ENCODE measurements at places on chromosomes 6 and 20.

DNA sequence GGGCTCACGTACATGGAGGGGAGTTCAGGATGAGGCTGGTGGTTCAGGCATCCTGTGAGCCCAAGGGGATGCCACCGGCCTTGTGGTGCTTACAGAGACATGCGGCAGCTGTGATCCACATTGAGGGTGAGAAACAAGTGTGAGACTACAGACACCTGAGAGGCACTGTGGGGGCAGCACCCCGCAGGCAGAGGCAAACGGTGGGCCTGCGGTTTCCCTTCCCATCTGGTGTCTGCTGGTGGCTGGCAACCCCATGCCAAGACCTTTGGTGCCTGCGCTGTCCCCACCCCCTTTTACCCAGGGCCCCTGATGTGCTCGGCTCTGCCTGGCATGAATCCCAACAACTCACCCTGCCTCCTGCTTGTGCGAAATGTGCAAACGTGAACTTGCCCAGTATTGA lies 42.0 kb downstream of the ERMARD start:
- DNase-seq = no peak

DNA sequence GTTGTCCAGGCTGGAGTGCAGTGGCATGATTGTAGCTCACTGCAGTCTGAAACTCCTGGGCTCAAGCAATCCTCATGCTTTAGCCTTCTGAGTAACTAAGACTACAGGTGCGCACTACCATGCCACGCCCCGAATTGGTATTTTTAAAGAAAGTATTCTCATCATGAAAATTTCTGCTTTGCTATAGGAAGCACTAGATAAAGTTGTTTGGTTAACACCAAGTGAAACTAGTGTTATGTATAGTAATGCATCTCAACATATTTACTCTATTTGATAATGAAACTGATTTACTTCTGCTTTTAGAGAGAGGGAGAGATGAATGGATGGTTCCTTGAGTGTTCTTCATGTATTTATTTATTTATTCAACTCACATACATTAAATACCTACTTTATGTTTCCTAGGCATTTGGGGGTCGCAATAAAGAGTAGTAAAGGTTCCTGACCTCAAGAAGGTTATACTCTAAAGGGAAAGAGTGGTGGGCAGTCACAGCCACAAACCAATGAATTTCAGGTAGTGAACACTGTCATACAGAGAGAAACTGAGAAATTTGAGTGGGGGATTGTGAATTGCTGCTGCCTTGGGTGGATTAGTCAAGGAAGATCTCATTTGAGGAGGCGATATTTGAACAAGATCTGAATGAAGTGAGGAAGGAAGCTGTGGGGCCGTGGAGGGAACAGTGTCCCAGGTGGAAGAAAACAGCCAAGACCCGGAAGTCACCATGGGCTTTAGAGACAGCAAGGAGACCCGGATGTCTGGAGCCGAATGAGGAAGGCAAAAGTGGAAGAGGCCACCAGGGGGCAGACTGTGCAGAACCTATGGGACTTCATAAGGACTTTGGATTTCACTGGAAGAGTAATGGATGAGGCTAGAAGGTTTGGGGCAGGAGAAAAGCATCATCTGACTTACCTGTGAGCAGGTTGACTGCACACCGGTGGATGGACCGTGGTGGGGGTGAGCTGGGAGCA lies 185.6 kb downstream of the TSHZ2 start:
- peak; percentile 55 for DNase-seq

- peak; percentile 79 for DNase-seq
These were observed 1.9 kb upstream of the AP5S1 start for GRCh38 chr20:3818155-3819151.

- DNase-seq = no peak
These were observed 577.1 kb downstream of the DOK5 start for GRCh38 chr20:55052459-55052858.

DNA sequence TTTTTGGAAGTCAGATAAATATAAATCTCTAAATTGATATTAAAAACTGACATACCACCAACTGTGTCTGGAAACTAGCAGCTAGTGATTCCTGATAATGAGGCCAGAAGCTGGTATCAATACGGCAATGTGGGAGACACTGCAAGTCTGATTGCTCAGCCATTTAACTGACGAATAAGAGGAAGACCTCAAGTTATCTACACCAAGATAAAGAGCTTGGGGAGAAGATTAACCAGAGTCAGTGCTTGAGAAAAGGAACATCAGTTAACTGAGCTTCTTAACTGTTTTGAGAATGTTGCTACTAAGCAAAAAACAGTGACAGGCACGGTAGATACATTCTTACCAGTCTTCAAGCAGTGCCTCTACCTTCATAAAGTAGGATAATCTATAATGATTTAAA lies 140.4 kb upstream of the TENT5A start:
- no peak for DNase-seq

GRCh38 chr20:51480507-51481270 lies 61.8 kb downstream of the NFATC2 start:
- DNase-seq = no peak

- no peak for DNase-seq
These were observed 18.8 kb downstream of the MAP3K5 start for GRCh38 chr6:136773473-136773796.

DNA sequence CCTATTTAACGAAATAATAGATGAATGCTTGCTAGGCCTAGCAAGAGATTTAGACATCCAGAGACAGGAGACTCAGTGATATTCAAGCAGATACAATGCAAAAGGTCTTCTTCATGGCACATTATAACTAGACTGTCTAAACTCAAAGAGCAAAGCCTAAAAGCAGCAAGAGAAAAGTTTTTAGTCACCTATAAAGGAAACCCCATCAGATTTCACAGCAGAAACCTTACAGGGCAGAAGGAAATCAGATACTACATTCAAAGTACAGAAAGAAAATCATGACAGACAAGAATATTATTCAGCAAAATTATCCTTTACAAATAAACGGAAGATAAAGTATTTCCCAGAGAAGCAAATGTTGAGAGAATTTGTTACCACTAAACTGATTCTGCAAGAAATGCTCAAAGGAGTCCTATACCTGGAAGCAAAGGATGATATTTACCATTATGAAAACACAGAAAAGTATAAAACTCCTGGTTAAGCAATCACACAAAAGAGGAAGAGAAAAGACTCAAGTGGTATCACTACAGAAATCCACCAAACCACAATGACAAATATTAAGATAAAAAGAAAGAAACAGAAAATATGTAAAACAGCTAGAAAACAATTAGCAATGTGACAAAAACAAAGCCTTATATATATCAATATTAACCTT lies 333.7 kb downstream of the MEI4 start:
- DNase-seq = no peak

DNA sequence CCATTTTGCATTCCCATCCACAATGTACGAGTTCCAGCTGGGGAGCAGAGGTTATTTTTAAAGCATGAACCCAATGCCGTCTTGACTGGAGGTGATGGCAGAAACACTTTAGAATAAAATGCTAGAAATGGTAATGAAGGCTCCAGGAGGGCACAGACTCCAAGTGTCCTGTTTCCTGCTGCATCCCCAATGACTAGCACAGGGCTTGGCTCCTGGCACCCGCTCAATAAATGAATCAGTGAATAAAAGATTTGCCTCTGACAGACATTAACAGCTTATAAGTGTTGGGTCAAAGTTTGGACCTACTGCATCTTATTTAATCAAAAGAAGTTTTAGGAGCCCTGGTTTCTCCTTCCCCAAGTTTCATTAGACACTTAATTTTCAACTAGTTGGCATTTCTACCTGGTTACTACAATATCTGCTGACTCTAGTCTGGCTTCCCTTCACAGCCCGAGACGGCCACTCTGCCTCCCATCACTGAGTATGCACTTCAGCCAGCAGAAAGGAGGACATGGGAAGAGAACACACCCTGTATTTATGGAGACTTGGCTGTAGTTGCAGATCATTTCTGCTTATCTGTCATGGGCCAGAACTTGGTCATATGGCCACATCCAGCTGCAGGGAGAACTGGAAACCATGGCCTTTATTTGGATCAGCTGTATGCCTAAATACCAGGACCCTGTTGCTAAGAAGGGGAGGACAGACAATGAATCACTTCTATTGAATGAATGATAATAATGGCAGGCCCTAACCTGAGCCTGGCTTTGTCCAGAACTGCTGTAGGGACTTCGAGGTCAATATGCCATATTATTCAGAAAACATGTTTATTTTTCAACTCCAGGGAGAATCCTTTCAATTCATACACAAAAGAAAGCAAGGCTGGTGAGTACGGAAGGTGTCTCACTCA lies 63.1 kb downstream of the TTI1 start:
- no peak for DNase-seq

DNA sequence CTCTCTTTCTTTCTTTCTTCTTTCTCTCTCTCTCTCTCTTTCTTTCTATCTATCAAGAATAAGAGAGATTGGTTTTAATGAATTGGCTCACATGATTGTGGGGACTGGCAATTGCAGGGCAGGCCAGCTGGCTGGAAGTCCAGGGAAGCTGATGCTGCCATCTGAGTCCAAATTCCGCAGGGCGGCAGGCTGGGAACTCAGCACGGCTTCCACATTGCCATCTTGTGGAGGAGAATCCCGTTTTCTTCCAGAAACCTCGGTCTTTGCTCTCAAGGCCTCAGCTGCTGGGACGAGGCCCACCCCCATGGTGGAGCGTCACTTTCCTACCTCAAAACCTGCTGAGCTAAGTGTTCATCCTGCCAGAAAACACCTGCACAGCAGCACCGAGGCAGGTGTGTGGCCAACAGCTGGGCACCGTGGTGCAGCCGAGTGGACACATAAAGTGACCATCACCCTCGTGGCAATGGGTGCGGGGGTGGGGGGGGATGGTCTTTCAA lies 58.8 kb upstream of the SLCO4A1 start:
- no peak for DNase-seq

- DNase-seq = no peak
These were observed 41.0 kb downstream of the ERMARD start for GRCh38 chr6:169792306-169793015.

GRCh38 chr6:3835055-3835731 lies 14.0 kb upstream of the FAM50B start:
- DNase-seq = peak; percentile 59

DNA sequence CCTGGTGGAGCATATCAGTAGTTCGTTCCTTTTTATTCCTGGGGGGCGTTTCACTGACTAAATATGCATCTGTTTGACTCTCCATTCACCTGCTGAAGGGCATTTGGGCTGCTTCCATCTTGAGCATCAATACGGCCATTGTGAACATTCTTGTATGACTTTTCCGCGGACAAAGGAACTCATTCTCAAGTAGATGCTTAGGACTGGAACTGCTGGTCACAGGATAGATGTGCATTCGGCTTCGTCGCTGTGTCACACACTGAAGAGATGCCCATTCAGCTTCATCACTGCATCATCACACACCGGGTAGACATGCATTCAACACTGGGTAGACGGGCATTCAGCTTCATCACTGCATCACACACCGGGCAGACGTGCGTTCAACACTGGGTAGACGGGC lies 95.3 kb downstream of the TAF4 start:
- DNase-seq = no peak

DNA sequence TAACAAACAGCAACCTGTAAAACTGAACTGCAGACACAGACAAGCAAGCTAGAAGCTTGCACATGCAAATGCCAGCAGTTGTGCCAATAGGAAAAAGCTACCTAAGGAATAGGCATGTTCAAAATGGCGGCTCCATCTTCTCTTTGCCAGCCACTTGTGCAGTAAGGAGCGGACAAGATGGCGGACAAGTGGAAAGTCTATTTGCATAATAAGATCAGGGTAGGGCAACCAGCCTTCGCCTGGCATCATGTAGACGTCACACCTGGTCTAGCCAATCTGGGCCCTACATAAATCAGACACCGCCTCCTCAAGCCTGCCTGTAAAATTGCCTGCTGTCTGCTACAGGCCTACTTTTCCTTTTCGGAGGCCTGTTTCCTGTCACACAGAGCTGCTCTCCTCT lies 18.0 kb downstream of the C6orf52 start:
- no peak for DNase-seq

- DNase-seq = no peak
These were observed 268.5 kb upstream of the EXOC2 start for GRCh38 chr6:961407-961960.

DNA sequence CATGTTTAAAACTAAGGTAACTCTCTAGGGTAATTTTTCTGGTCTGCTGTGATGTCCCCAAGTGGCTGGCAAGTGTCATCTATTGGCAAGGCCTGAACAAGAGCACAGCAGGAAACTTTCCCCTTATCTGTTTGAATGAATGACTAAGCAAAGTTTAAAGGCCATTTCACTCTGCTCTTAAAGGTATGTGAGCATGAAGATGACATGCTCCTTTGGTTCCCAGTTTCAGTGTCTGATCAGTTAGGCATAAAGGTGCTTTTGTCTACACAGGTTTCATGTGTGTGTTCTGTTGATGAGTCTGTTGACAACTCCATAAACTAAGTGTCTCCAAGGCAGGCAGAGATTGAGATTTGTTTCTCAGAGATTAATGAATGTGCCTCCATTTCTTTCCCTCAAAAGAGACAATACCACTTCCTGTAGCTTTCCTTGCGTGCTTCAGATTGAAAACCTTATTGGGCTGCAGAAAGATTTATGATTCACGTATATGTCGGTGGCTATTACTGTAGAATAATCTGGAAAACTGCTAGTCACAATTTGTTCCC lies 83.9 kb downstream of the MAP3K7 start:
- DNase-seq = peak; percentile 20

DNA sequence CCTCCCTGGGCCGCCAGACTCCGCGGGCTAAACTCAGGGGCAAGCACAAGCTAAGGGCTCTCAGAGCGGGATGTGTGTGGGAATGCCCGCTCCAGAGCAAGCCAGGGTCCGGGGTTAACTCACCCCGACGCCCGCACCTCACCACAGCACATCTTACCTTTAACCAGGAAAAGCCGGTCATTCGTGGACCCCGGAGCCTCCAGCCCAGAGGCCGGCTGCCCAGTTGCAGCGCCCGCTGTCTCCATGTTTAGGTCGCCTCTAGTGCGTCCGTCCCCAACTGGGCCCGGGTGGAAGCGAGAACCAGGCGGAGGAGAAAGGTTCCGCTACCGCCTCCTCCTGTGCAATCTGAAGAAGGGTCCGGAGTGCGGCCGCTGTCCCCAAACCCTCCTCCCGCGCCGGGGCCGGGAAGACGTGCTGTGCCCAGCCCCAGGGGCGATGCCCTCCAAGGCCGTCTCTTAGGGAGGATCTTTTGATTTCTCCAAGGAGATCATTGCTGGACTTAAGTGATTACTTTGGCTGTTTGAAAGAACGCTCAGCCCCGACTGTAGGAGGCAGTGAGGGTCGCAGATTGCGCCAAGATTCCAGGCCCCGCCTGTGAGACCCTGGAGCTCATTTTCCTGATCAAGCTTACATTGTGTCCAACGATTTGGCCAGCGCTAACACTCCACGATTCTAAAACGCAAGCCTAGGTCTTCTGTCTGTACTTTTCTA lies at the start of gene TMEM242:
Gene TMEM242 (minus strand): TSS at position 265 of the 711 bp plus-strand sequence. CDS start 20 bp downstream, at position 245.
- peak; percentile 96 for DNase-seq

- DNase-seq = no peak
These were observed 3.7 kb upstream of the ZNF335 start for GRCh38 chr20:45975686-45976085.

- no peak for DNase-seq
These were observed 516.7 kb downstream of the C6orf118 start for GRCh38 chr6:164792666-164793065.

DNA sequence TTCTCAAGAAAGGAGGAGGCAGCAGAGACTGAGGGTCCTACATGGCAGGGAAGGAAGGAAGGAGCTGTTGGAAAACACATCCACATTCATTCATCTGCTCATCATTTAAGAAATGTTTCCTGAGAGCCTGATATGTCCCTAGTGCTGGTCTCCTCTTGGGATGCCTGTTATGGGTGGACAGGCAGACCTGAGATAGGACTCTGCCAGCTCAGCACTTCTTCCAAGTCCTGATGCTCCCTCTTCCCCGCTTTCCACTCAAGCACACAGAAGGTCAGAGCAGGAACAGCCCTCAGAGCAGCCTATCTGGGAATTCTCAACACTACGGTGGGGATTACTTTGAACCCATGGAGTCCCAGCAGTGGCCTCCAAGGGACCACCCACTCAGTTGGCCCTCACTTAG lies 8.0 kb upstream of the SIRPD start:
- DNase-seq = no peak

- DNase-seq = no peak
These were observed 140.6 kb downstream of the OPN5 start for GRCh38 chr6:47922391-47922790.
